ENCODE measurements at places on chromosomes 5 and 9. TPM values are rescaled to one million over a fixed set of nuclear protein-coding genes. Genes with fewer than 3 reads are reported as not detected.

ADRA1B gene
- under 0.01 TPM for total RNA-seq

SLC46A2 gene
- not detected for total RNA-seq

RASGRF2 gene
- 53.7 TPM for total RNA-seq

SPATA31A3 gene
- total RNA-seq, result not detected

TMEM252 gene
- not detected for total RNA-seq

TXNDC15 gene
- 105 TPM for total RNA-seq

ADAMTS13 gene
- 0.88 TPM for total RNA-seq

ADGRD2 gene
- total RNA-seq, result not detected
